ENCODE measurements at places on chromosomes 3 and 15. TPM values are rescaled to one million over a fixed set of nuclear protein-coding genes. Genes with fewer than 3 reads are reported as not detected.

Gene MELTF
- 3.5 TPM for total RNA-seq

DNA sequence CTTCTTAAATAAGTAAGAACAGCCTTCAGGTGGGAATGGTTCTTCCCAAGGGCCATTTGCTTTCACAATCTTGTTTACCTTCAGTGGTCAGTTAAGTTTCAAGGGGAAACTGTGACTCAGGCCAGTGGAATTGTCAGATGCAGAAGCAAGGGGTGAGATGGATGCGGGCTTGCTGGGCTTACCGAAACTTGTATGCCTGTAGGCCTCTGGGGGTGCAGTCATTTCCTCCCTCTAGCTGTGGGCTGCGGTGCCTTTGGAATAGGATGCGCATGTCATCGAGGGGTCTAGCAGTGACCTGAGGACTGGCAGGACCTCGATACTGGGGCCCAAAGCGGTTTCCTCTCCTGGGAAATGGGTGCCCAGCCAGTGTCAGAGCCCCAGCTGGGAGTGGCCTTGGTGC is 121.6 kb downstream of the EEFSEC start:
- DNase-seq: peak; percentile 41

DNA sequence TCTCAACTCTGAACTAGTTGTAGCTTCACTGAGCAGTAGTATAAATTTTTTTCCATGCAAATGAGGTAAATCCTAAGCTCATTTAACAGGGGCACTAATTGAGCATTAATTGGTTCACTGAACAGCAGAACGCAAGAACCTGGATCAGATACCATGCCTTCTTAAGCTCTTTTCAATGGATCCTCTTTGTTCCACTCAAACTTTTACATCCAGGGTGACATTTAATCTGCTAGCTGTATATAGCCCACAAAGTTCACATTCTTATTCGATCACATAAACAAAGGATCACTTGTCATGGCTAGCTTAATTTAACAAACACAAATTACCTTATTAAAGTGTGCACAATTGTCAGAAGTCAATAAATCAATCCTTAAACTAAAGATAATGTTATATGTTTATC is 281.6 kb downstream of the CNTN6 start:
- DNase-seq: no peak

DNA sequence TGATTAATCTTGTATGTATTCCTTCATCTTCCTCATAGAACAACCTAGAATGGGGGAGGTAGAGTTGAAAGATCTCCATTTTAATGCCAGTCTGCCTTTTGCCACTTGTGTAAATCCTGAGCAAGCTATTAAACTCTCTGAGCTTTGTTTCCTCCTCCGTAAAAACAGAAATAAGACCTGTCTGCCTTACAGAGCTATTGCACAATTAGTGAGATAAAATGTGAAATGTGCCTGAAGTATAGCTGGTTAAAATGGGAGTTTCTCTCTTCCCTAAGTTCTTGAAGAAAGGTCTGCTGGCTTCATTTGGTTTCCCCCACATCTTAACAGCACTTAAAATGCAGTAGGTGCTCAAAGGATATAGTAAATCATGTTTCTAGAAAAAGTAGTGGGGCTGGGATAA is 19.0 kb downstream of the ALDH1A2 start:
- DNase-seq: no peak

Gene CPN2
- total RNA-seq: not detected
